Endothelial cell of umbilical vein (primary cell): ENCODE measurements at places on chromosomes 3 and 15. TPM values are rescaled to one million over a fixed set of nuclear protein-coding genes. Genes with fewer than 3 reads are reported as not detected.

- no peak overlapping the region for H3K4me3 ChIP-seq
- H3K4me1 ChIP-seq = no peaks in the 10 kb centered on the region
- no peak for DNase-seq
- peaks cover 2% of the 10 kb centered on the region for H3K36me3 ChIP-seq
Observed at GRCh38 chr3:33063651-33064051, 33.3 kb downstream of the GLB1 start.

The TMCO5A gene
- total RNA-seq = not detected in 2 replicates

DNA sequence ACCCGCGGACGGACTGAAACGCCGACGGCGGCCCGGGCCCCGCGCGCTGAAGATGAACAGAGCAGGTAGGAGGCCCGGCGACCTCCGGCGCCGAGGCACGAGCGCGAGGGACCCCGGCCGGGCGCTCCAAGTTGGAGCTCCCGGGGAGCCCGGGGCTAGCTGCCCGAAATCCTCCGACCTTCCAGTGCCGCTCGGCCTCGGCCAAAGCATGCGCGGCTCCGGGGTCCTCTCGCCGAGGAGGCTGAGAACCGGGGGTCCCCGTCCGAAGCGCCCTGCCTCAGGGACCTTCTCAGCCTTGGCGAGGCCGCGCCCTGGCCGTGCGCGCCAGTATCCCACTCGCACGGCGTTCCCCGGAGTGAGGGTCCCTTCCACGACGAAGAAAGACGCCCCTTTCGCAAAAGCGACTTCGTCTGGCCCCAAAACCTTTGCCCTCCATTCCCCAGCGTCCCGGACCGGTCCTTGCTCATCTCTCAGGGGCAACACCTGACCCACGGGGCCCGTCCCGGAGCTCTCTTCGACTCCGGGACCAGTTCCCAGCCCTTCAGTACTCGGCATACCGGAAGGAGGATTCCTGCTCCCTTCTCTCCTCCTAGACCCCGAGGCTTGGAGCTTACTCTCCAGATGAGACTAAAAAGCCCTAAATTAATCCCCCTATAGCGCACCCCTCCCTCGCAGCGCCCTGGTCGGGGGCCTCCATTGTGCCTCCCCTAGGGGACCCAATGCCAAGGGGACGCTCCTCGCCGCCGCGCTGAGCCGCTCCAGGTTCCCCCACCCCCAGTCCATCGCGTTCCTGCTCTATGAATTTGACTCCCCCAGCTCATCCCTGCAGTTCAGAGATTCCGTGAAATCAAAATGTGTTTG lies 7.7 kb upstream of the FGD5 start:
- peak; percentile 53 for DNase-seq
- H3K36me3 ChIP-seq = peaks cover 11% of the 10 kb centered on the region
- H3K4me1 ChIP-seq = peaks cover 43% of the 10 kb centered on the region
- peak overlapping the region; percentile 94 for H3K4me3 ChIP-seq
- no peaks in the 10 kb centered on the region for H3K27me3 ChIP-seq
- peak overlapping the region; percentile 62 for H3K27ac ChIP-seq

GRCh38 chr3:45187694-45188141 lies 38.4 kb downstream of the TMEM158 start:
- H3K4me3 ChIP-seq = no peak overlapping the region
- no peaks in the 10 kb centered on the region for H3K4me1 ChIP-seq
- no peak for DNase-seq
- H3K27ac ChIP-seq = no peak overlapping the region

DNA sequence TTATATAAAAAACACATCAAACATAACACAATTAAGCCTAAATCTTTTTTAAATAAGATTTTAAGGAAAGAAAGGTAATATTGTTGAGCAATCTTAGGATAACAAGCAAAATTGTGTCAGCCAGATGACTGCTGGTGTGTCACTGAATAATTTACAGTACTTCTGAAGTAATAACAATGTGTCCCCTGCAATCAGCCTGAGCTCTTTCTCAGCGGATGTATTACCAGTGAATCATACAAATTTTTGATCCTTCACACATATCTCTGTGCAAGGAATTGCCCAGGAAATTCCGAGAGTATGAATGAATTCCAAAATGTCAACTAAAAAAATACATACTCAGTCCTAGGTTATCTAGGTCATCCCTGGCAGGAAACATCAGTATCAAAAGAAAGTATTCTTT lies 76.6 kb upstream of the PTX3 start:
- no peak overlapping the region for H3K4me3 ChIP-seq
- no peaks in the 10 kb centered on the region for H3K27me3 ChIP-seq
- peaks cover 61% of the 10 kb centered on the region for H3K4me1 ChIP-seq
- peak; percentile 94 for DNase-seq
- H3K27ac ChIP-seq = peak overlapping the region; percentile 84
- no peaks in the 10 kb centered on the region for H3K36me3 ChIP-seq

DNA sequence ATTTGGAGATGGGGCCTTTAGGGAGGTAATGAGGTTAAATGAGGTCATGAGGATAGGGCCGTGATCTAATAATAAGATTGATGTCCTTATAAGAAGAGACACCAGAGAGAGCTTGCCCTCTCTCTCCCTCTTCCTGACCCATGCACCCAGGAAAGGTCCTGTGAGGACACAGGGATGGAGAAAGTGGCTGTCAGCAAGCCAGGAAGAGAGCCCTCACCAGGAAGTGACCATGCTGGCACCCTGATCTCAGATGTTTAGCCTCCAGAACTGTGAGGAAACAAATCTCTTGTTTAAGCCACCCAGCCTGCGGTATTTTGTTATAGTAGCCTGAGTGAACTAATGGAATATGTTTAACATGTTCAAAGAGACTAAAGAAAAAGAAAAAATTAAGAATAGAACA lies 15.3 kb upstream of the GNB5 start:
- H3K4me1 ChIP-seq = peaks cover 17% of the 10 kb centered on the region
- H3K4me3 ChIP-seq = no peak overlapping the region
- DNase-seq = no peak
- H3K27me3 ChIP-seq = no peaks in the 10 kb centered on the region

The CFAP92 gene
- 0.21 and 0.62 TPM in 2 replicates for total RNA-seq

The ABHD10 gene
- 26.2 and 37.0 TPM in 2 replicates for total RNA-seq

- H3K4me1 ChIP-seq = no peaks in the 10 kb centered on the region
- H3K36me3 ChIP-seq = peaks cover 34% of the 10 kb centered on the region
- no peak overlapping the region for H3K4me3 ChIP-seq
Observed at GRCh38 chr3:121718205-121718846, 31.2 kb downstream of the GOLGB1 start.

The SLC7A14 gene
- 0.02 and 0.07 TPM in 2 replicates for total RNA-seq

The HACD2 gene
- 20.9 and 23.5 TPM in 2 replicates for total RNA-seq

GRCh38 chr3:95595416-95596075 lies 1218.8 kb upstream of the EPHA6 start:
- no peak for DNase-seq
- no peaks in the 10 kb centered on the region for H3K4me1 ChIP-seq
- no peaks in the 10 kb centered on the region for H3K27me3 ChIP-seq
- no peaks in the 10 kb centered on the region for H3K36me3 ChIP-seq
- no peak overlapping the region for H3K27ac ChIP-seq
- H3K4me3 ChIP-seq = no peak overlapping the region

The TMC3 gene
- total RNA-seq = not detected in 2 replicates

DNA sequence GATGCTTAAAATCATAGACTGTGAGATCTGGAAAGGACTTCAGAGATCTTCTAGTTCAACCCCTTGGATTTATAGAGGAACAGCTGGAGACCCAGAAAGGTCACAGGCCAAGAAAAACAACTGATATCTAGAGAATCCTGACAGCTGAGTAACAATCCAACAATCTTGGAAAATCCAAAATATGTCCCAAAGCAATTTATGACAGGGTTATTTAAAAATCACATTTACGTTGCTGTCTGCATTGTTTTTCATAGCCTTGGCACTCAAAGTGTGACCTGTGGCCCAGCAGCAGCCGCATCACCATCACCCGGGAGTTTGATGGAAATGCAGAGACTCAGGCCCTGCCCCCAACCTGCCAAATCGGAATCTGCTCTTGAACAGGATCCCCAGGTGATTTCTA lies 78.8 kb downstream of the FBN1 start:
- DNase-seq = peak; percentile 76
- H3K4me3 ChIP-seq = no peak overlapping the region
- H3K27ac ChIP-seq = peak overlapping the region; percentile 84
- no peaks in the 10 kb centered on the region for H3K27me3 ChIP-seq
- H3K4me1 ChIP-seq = peaks cover 30% of the 10 kb centered on the region
- no peaks in the 10 kb centered on the region for H3K36me3 ChIP-seq

The APOD gene
- total RNA-seq = 1.8 and 2.9 TPM in 2 replicates

The ALG3 gene
- 37.7 and 42.9 TPM in 2 replicates for total RNA-seq

The UCN2 gene
- total RNA-seq = not detected in 2 replicates

DNA sequence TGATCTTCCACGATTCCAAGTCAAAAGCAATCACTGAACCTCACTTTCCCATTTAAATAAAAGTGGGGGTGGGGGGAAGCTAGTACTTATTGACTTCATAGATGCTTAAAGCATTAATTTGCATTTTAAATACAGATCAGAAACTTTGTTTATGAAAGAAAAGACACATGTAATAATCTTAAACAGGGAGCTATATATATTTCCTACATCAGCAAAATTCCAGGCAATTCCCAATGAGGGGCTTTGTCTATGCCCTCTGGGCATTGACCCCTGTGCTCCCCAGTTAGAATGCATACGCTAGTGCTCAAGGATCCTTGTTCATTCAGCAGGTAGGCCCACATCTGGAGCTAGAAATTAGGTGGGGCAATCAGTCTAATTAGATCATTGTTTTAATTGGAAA lies 20.0 kb downstream of the SERPINI2 start:
- no peaks in the 10 kb centered on the region for H3K4me1 ChIP-seq
- no peaks in the 10 kb centered on the region for H3K27me3 ChIP-seq
- DNase-seq = no peak

DNA sequence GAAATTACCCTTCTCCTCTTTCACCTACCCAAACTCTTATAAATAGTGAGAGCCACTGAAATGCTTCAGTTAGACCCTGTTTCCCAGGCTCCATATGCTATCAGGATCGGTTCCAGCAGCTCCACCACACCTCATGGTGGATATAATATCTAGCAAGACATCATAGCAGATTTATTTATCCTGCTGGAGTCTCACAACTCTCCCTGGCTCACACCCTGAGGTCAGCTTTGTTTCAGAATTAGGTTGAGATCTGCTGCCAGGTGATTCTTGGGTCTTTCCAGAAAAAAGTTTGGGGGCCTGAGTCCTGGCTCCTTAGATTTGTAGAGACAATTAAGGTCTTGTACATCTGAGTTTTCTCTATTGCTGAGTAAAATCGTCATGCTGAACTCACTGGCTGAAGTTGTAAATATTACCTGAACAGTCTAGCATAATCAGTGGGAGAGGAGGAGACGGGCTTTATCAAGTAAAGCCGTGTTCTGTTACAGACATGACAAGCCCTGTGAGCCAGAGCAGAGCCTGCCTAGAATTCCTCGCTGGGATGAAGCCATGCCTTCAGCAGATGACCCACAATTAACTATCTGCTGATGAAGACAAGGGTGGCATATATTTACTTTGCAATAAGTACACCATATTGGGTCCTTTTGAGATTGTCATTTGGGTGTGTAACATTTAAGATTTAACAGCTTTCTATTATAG lies 131.6 kb downstream of the STAC start:
- no peaks in the 10 kb centered on the region for H3K36me3 ChIP-seq
- DNase-seq = no peak
- no peaks in the 10 kb centered on the region for H3K4me1 ChIP-seq
- H3K27me3 ChIP-seq = no peaks in the 10 kb centered on the region

- no peak overlapping the region for H3K27ac ChIP-seq
- peaks cover 4% of the 10 kb centered on the region for H3K27me3 ChIP-seq
- DNase-seq = peak; percentile 72
- H3K4me1 ChIP-seq = peaks cover 10% of the 10 kb centered on the region
- H3K36me3 ChIP-seq = no peaks in the 10 kb centered on the region
Observed at GRCh38 chr3:66138336-66139313, 82.2 kb upstream of the SLC25A26 start.
